ENCODE measurements at places on chromosomes 16 and 17. TPM values are rescaled to one million over a fixed set of nuclear protein-coding genes. Genes with fewer than 3 reads are reported as not detected.

- no peak for DNase-seq
Measured at GRCh38 chr17:42399948-42400843, 12.0 kb upstream of the STAT3 start.

DNA sequence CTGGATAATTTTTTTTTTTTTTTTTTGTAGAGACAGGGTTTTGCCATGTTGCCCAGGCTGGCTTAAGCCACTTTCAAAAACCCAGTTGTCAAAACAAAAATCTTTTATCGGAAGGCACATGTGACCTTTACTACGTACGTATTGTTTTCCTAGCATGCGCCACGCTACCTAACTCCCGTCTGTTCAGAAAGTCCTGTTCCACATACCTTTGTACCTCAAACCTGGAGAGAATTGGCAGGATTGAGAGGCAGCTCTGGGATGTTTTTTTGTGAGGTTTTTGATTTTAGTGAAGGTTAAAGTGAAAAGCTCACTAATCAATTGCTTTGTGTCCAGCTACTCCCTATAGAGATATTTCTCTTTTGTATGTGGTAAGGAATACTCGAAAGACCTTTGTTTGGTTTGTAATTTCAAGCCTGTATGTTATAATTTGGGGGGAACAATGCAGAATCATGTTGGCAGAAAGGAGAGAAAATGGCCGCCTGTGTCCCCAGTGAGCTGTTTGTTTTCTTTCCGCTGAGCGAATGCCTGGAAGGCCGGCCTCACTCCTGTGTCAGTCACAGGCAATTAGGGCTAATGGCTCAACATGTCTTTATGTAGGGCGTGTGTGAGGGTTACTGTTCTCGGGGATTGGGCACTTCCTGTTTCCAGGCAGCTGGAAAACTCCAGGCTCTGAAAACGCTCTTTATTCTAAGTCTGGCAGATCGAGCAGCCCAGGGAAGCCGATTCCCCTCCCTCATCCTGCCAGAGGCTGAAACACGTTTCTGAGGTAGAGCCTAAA is 60.8 kb upstream of the CLEC18A start:
- peak; percentile 81 for DNase-seq

DNA sequence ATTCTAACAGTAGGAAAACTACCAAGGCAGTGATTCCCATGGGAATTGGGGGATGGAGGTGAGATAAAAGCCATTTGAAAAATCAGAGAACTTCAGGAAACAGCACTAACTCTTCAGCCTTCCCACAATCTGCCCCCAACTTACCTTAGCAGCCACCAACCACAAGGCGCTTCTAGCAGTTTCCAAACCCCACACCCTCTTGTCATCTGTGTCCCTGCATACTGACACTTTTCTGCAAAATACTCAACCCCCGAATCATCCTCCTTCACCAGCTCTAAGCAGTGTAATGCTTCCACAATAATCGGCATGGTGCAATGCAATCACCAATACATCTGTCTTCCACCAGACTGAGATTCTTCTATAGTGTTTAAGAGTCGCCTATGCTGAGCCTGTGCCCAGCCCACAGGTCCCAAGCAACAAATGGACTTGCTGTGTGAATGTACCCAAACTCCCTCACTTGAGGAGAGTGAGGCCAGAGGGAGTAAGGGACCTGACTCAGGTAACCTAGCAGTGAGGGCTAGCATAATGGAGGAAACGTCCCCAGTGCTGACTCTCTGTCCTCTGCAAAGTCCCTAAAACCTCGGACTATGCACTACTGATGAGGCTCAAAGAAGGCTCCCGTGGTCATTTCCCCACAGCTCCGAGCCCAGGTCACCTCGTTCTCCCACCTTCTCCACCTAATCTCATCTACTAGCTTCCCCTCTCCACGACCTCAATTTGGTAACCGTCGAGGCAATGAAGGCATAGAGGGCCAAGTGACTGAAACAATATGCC is 943 bp downstream of the DYNC1LI2 start:
- DNase-seq, result no peak

GRCh38 chr16:86049641-86050040 is 150.7 kb downstream of the IRF8 start:
- no peak for DNase-seq

EFCAB5 gene
- total RNA-seq, result 2.1 TPM

GRCh38 chr16:105521-105920 is 27.5 kb downstream of the MPG start:
- no peak for DNase-seq

GAS2L2 gene
- 0.69 TPM for total RNA-seq

C16orf96 gene
- total RNA-seq, result 0.50 TPM

DNA sequence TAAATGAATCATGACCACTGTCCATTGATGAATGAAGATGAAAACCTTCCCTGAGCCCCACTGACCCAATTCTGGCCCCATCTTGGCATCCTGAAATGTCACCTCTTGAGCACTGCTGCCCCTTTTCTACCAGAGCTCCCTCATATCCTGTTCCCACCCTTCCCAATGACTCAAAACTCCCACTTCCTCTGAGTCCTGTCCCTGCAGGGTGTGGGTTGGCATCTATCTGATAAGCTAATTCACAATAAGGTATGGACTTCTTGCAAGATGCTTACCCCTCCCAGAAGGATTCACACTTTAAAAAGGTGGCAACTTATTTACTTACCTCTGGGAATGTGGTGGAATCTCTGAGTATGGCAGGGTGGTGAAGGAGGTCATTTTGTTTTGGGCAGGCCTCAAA is 13.3 kb upstream of the CSNK2A2 start:
- DNase-seq, result no peak

- no peak for DNase-seq
Measured at GRCh38 chr17:2207815-2208515, 95.6 kb downstream of the SMG6 start.

DOC2B gene
- total RNA-seq, result 11.5 TPM

GRCh38 chr17:676060-676700 is 38.5 kb downstream of the VPS53 start:
- no peak for DNase-seq

GLIS2 gene
- 7.7 TPM for total RNA-seq

- DNase-seq, result no peak
Measured at GRCh38 chr17:20938988-20939615, 103.7 kb downstream of the USP22 start.

KRT25 gene
- total RNA-seq, result not detected

LGALS9C gene
- not detected for total RNA-seq

ADAD2 gene
- 0.20 TPM for total RNA-seq

DNA sequence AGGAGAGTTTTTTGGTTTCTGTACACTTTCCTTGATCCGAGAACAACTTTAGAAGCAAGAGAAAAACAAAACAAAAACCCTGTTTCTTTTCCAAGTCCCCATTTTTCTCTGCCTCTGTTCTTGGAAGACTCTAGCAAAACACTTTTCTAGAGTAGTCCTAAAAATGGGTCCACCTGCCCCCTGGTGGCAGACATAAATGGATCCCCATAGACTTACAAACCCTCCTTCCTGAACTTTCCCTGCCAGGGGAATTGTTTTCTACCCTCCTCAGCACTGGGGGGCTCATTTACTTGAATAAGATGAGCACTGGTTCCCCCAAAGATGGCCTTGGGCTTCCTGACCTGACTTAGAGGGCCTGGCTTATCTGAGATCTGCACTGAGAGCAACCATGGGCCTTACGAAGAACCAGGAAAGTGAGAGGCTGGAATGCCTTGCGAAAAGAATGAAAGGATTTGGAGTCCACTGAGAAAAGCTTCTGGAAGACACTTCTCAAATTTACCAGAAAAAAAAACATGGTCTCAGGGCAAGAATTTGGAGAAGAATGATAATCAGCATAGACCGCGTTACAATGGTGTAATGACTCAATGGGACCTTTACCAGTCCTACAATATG is 48.0 kb upstream of the CDYL2 start:
- DNase-seq, result no peak

FBXO39 gene
- 0.33 TPM for total RNA-seq

PDILT gene
- total RNA-seq, result not detected

GRCh38 chr17:28334171-28334570 is 1.1 kb downstream of the IFT20 start:
- no peak for DNase-seq

- peak; percentile 47 for DNase-seq
Measured at GRCh38 chr17:79877041-79877440, 37.8 kb upstream of the CBX4 start.

DNA sequence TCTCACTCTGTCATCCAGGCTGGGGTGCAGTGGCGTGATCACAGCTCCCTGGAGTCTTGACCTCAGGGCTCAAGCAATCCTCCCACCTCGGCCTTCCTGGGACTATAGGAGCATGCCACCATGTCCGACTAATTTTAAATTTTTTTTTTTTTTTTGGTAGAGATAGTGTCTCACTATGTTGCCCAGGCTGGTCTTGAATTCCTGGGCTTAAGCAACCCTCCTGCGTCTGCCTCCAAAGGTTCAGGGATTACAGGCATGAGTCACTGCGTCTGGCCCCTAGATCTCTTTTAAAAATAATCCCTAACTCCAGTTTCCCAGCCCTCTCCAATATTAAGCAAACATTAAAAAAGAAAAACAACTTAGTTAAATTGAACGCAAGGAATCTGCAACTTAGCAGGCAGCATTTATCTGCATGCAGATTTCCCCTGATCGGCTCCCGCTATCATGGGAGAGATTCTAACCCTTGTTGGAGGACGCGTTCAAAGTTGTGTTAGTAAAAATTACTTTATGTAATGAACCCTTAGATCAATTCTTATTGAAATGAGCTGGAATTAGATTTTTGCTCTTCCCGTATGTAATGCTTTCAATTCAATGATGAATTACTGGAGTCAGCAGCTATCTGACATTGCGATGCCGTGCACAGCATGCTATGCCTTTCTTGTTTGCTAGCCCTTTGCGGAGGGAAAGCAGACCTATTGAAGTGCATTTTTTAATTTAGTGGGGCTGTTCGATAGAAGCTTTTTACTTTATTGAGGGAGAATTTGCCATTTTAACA is 171.7 kb downstream of the HAPSTR1 start:
- DNase-seq, result peak; percentile 54

DNA sequence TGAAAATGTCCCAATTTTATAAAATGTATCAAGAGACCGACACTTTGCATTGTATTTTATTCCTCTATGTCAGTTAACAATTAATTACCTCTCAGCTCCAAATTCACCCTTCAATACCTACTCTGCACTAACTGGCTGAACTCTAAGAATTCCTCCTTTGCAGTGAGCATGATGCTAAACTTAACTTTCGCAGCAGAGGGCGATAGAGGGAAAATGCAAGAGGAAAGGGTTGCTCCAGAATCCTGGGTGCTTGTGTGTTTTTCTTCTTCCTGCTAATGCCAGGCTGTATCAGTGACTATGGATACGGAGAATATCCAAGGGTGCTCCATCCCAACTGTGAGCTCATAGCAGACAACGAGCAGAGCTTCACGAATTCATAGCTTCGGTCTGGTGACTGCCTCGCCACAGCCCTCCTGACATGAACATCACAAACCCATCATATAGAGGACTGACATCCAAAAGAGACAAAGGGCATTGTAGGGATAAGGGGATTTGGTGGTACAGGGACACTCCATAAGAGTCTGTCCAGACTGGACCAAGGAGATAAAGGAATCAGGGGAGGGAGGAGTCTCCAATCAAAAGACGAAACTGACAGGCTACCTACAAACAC is 172.9 kb downstream of the STX8 start:
- DNase-seq, result no peak

HS3ST3A1 gene
- total RNA-seq, result 4.4 TPM

HOXB2 gene
- total RNA-seq, result 6.6 TPM

- DNase-seq, result no peak
Measured at GRCh38 chr16:56269811-56270684, 78.8 kb downstream of the GNAO1 start.

GRCh38 chr16:55494994-55495421 is 13.9 kb upstream of the LPCAT2 start:
- DNase-seq, result no peak

- DNase-seq, result no peak
Measured at GRCh38 chr16:30904114-30904780, 7.8 kb downstream of the CTF1 start.

DNA sequence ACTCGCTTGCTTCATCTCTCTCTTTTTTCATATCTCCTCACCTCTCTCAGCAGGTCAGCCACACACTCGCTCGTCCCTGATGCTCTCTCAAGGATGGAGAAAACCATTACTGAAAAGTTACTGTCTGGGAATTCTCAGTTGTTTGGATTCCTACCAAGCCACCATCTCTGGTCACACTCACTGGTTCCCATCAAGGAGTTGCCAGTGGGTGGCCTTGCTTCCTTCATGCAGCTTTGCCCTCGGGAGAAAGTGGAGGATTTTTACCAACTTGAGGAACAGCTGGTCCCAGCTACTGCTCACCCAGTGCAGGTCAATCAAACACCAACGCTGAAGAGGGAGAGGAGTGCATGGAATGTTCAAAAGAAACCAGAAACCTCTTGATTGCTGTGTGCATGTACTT is 25.3 kb downstream of the MEOX1 start:
- DNase-seq, result no peak

DNA sequence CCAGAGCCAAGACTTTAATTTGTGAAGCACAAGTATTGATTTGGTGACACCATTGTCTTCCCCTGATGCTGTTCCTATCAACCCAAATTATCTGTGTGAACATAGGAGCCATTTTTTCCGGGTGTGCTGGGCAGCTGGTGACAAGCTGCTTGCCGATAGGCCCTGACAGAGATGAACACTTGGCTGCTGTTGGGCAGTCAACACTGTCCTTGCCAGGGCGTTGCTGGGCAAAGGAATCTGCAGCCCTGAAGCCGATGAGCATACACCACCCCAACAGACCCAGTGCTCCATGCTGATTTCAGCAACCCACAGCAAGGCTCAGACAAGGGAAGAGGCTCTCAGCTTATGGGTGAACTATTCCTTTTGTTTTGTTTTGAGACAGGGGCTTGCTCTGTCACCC is 105.4 kb downstream of the YPEL2 start:
- peak; percentile 43 for DNase-seq

CPNE7 gene
- 9.9 TPM for total RNA-seq

DNA sequence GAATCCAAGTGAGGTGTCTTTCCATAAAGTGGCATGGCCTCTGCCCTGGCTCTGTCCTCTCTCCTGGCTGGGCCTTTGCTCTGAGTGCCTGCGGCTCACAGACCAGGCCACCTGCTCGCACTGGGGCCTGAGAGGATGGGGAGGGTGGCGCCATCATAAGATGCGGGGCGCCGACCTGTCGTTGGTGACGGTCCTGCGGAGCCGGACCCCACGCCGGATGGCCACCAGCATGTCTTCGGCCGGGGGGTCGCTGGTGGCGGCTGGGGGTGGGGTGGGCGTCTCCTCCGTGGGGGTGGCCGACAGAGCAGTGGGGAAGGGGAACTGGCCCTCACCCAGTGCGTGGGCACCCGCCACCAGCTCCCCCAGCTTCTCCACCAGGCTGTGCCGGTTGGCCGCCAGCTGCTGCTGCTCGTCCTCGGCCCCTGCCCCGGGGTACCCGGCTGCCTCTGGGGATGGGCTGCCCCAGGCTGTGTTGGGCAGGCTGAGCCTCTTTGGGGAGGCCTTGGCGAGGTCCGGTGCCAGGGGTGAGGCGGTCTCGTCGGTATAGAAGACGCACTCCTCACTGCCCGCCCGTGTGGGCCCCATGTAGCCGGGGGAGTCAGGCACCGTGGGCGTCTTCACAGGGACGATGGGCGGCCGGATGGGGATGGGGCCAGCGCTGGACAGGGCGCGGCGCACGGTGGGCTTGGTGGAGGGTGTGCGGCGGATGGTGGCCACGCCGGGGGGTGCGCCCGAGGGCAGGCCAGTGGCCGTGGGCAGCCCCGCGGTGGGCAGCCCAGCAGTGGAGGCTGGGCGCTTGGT is 17.4 kb downstream of the IL34 start:
- no peak for DNase-seq

PRAC1 gene
- not detected for total RNA-seq
